ENCODE measurements at places on chromosomes 6 and 20. TPM values are rescaled to one million over a fixed set of nuclear protein-coding genes. Genes with fewer than 3 reads are reported as not detected.

The SNHG17 gene
- total RNA-seq, result 94.0 TPM

DNA sequence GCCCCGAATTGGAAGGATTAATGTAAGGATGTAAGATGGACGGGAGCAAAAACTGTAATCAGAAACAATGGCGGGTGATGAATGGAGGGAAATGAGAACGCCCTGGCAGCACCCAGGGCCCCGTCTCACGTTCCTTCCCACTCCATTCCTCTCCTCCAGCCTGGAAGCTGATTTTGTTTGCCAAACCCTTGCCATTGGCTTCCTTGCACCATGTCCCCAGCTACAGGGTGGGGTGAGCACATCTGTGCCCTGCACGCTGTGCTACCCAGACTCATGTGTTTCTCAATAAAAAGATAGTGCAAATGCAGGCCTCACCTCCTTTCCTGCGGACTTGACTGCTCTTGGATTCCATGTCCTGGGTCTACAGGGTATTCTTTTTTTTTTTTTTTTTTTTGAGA lies 26.7 kb downstream of the SCP2D1 start:
- H3K27me3 ChIP-seq, result no peaks in the 10 kb centered on the region
- no peak overlapping the region for H3K27ac ChIP-seq
- H3K4me1 ChIP-seq, result no peaks in the 10 kb centered on the region
- DNase-seq, result no peak
- no peaks in the 10 kb centered on the region for H3K36me3 ChIP-seq

The SIRPD gene
- not detected for total RNA-seq

DNA sequence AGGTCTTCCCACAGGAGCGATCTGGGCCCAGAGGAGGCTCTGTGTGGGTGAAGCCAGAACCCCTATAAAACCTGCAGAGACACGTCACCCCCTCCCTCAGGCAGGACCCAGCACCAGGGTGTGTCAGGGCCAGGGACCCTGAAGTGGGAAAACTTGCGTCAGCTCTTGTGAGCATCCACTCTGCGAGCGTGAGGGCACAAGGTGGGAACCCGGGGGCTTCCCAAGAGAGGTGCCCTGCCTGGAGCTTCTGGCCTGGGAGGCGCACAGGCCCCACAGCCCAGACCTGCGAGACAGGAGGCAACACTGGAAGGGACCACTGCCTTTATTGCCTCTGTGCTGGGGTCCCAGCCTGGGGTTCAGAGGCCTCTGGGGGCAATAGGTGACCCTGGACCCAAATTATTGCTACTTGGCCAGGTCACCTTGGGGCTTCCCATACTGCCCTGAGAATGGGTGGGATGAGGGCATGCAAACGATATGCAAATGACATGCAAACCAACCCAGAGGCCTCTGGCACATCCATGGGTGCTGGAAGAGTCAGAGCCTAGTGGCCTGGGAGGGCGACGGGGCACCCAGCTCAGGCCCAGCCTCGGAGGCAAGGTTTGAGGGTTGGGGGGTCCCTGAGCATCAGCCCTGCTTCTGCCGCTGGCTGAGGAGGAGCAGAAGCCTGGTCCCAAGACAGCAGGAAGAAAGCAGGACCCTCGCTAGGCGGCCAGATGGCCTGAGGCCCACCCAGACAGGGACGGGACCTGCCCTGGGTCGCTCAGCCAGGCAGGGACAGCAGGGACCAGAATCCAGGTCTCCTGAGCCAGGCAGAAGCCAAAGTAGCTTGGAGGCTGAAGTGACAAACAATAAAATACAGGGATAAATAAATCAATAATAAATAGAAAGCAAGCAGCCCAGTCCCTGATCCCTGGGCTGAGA lies 5.1 kb upstream of the C20orf144 start:
- no peak for DNase-seq
- H3K36me3 ChIP-seq, result no peaks in the 10 kb centered on the region
- no peaks in the 10 kb centered on the region for H3K27me3 ChIP-seq

The TRIM10 gene
- not detected for total RNA-seq

- H3K27me3 ChIP-seq, result no peaks in the 10 kb centered on the region
- H3K4me1 ChIP-seq, result peaks cover 28% of the 10 kb centered on the region
- DNase-seq, result no peak
- peak overlapping the region; percentile 92 for H3K27ac ChIP-seq
- H3K4me3 ChIP-seq, result no peak overlapping the region
Observed at GRCh38 chr6:31402324-31403282, 792 bp upstream of the MICA start.

DNA sequence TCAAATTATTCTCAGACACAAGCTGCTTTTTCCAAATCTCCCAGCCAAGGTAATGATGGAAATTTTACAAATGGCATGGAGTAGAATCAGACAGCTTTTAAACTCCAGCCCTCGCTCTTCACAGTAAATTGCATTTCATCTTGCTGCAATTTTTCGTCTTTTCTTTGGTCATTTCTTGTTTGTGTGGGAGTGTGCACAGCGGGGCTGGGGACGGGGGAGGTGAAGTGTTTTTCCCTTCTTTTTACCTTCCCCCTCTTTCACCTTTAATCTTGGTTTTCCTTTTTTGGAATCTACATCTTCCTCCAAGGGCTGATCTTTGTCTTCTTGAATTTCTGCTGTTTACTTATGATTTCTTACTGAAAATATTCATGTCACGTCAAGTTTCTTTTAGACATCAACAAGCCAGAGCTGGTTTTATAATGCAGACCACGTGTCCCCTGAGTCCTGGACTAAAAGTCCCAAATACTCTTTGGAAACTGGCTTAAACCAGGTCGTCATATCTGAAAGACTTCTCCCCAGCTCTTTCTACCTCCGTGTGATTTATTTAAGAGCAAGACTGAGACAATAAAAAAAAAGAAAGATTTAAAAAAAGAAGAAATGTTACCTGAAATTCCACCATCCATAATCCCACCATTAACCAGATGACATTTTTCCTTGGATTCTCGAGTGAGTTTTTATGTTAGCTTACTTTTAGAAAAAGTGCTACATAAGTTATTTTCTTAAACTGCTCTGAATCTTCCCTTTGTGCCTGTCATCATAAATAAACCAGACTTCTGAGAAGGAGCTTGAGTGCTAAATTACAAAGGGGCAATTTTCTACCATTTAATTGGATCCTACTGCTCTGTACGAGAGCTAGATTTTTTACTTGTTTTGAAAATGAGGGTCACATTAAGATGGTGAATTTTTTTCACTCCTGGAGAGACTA lies 52.0 kb downstream of the MAP3K5 start:
- H3K4me3 ChIP-seq, result no peak overlapping the region
- H3K36me3 ChIP-seq, result no peaks in the 10 kb centered on the region
- no peak for DNase-seq
- no peaks in the 10 kb centered on the region for H3K27me3 ChIP-seq
- H3K4me1 ChIP-seq, result peaks cover 4% of the 10 kb centered on the region

The PPP1R3G gene
- total RNA-seq, result 0.09 TPM

All from endothelial cell of umbilical vein (primary cell).